IMR-90 (cell line): ENCODE measurements at places on chromosomes 2 and 18. TPM values are rescaled to one million over a fixed set of nuclear protein-coding genes. Genes with fewer than 3 reads are reported as not detected.

DNA sequence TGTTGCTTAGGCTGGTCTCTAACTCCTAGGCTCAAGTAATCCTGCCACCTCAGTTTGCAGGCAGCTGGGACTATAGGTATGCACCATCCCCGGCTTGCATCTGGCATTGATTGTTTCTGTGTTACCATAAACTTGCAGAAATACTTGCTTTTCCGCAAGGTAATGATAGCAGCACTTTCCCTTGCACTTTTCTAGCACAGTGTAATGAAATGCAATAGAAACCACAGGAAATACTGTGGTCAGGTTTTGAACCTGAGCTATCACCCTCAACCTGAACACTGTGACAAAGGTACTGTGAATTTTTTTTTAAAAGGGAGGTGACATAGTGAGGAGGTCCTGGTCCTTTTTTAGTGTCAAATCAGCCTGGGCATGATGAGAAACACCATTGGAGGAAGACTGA lies 38.3 kb downstream of the DHRS9 start:
- H3K4me3 ChIP-seq = no peak overlapping the region
- no peaks in the 10 kb centered on the region for H3K36me3 ChIP-seq
- H3K27me3 ChIP-seq = no peaks in the 10 kb centered on the region
- no peak for DNase-seq

DNA sequence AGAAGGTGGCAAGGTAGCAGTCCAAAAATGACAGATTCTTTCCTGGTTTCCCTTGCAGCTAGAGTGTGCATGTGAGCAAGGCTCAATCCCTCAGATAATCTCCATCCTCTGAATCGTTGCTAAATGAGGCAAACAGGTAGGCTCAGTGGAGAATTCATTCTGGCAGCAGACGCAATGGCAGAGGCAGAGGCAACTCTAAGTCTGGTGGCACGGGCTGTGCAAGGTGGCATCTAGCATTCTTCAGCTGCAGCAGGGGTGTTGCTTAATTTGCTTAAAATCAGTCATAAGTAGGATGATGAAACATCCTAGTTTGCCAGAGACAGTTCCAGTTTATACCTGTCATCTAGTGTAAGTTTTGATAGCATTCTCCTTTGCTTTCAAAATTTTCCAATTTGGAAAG lies 391.1 kb upstream of the MEX3C start:
- no peaks in the 10 kb centered on the region for H3K27me3 ChIP-seq
- H3K27ac ChIP-seq = no peak overlapping the region
- no peak for DNase-seq
- H3K36me3 ChIP-seq = no peaks in the 10 kb centered on the region
- no peaks in the 10 kb centered on the region for H3K4me1 ChIP-seq

DNA sequence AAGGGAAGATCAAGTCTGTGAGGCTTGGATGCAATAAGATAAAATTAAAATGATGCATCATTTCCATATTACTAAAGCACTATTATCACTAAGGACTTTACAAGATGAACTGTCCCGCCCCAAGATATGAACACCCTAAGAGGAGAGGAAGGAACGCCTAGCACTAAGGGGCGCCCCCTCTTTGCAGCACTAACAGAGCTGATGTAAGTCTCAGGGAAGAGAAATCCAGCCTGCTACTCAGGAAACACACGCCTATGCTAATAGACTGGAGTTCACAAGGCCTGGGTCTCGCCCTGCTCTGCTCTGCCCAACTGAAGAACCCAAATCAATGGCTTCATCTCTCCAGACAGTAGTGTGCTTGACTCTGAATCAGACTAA lies 6.1 kb downstream of the INO80C start:
- no peaks in the 10 kb centered on the region for H3K27me3 ChIP-seq
- H3K27ac ChIP-seq = no peak overlapping the region
- no peaks in the 10 kb centered on the region for H3K36me3 ChIP-seq
- H3K4me1 ChIP-seq = peaks cover 3% of the 10 kb centered on the region; the same call in 1 of the 2 replicates

GRCh38 chr2:142200062-142200461 lies 69.2 kb upstream of the LRP1B start:
- H3K27ac ChIP-seq = no peak overlapping the region
- H3K4me3 ChIP-seq = no peak overlapping the region
- DNase-seq = no peak

DNA sequence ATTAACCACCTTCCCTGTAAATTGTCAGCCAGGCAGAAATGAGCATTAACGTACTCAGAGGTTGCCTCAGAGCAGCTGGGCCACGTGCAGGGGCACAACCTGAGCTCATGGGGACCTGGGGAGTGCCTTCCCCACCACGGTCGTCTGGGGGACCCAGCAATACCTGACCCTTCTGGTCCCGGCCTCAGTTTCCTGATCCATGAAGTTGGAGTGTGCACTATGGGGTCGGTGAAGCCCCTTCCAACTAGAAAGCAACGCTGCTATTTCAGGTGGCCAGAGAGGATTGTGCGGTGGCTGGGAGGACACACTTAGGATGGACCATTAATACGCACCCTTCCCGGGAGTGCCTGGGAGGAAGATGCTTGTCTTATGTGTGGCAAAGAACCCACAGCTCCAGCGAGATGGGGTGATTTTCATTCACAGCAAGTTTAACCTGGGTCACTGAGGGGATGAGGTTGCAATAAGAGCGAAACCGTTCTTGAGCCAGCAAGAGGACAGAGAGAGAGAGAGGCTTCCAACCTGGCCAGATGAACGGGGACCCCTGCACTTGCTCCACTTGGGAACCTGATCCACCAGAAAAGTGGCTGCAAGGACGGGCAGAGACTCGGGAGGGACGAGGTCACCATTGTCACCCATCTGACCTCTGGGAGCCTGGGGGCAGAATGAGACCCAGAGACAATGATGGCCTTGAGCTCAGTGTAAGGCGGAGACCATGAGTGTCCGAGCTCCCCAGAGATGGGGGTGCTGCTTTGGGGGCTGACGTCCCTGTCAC lies 36.2 kb downstream of the NGEF start:
- no peaks in the 10 kb centered on the region for H3K36me3 ChIP-seq
- peaks cover 24% of the 10 kb centered on the region for H3K27me3 ChIP-seq

- no peaks in the 10 kb centered on the region for H3K27me3 ChIP-seq
- no peak for DNase-seq
- H3K4me1 ChIP-seq = no peaks in the 10 kb centered on the region
- no peak overlapping the region for H3K4me3 ChIP-seq
- no peaks in the 10 kb centered on the region for H3K36me3 ChIP-seq
Observed at GRCh38 chr2:214560618-214561190, 149.8 kb downstream of the VWC2L start.

EML4 gene
- total RNA-seq = 73.7 and 85.8 TPM in 2 replicates

TRABD2A gene
- total RNA-seq = 19.7 and 20.3 TPM in 2 replicates

DNA sequence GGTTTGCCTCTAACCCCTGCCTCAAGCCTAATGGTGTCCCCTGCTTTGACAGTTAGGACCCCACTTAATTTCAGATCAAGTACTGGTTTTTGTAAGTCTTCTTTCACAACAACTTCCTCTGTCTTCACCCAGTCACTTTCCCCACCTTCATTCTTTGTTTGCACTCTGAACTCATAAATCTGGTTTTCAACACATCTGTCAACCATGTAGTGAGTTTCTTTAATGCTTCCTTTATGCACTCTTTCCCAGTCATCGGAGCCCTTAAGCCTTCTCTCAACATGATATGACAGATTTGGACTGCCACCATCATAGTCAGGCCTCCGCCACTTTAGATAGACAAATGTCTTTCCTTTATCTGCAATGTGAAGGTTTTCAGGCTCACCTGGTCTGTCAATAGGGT lies 109.1 kb downstream of the PLEKHA3 start:
- DNase-seq = no peak
- no peaks in the 10 kb centered on the region for H3K27me3 ChIP-seq
- no peak overlapping the region for H3K27ac ChIP-seq
- no peak overlapping the region for H3K4me3 ChIP-seq

TMEM17 gene
- 1.3 and 2.2 TPM in 2 replicates for total RNA-seq

- no peak overlapping the region for H3K4me3 ChIP-seq
- no peak overlapping the region for H3K27ac ChIP-seq
- DNase-seq = no peak
- H3K36me3 ChIP-seq = peaks cover 19% of the 10 kb centered on the region
- H3K27me3 ChIP-seq = no peaks in the 10 kb centered on the region
- no peaks in the 10 kb centered on the region for H3K4me1 ChIP-seq
Observed at GRCh38 chr18:79897940-79898625, 53.4 kb downstream of the SLC66A2 start.

DNA sequence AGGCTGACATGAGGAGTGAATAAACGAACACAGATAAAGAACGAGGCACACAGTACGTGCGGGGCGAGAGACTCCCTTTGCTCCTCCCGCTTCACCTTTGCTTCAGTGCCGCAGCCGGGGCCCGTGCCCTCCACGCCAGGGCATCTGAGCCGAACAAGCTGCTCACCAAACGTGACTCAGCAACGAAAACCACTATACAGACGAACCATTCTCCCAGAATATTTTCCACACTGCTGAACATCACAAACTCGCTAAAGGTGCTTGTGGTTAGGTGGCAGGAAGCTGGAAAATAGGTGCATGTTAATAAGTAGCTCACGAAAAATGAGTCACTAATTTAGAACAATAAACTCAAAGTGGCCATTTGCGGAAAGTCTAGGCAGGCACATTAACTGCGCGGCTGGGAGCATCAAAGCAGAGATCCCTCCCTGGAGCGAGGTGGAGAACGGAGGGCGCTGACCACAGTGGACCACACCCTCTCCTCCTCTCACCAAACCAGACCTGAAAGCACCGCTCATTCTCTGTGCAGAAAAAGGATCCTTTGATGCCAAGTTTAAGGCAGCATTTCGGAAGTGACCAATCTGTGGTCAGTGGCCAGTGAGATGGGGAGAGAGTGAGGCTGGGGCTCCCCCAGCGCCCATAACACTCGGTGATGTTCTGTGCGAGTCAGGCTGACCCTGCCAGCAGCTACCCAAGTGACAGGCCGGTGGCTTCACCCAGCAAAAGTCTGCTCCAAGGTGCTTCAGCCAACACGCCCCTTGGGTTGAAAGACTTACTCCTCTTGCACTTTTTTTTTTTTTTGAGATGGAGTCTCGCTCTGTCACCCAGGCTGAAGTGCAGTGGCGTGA lies 153.2 kb downstream of the HDAC4 start:
- no peaks in the 10 kb centered on the region for H3K36me3 ChIP-seq
- H3K27me3 ChIP-seq = no peaks in the 10 kb centered on the region
- no peak for DNase-seq
- H3K27ac ChIP-seq = no peak overlapping the region; the same call in 1 of the 2 replicates
- H3K4me3 ChIP-seq = no peak overlapping the region

IL37 gene
- total RNA-seq = not detected in 2 replicates

DNA sequence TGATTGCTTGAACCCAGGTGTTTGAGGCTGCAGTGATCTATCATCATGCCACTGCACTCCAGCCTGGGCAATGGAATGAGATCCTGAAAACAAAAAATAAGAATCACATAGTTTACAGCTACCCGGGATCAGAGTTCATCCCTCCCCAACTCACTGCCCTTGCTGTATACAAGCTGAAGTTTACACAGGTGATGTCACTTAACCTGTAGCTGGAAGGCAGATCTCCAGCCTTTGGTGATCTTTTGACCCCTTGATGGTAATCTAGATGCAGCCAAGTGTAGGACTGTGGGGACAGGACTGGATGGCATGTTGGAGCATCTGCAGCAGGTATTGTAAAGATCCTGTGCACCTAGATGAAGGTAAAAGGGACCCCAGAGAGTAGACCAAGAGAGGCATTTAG lies 66.7 kb upstream of the SLC14A2 start:
- H3K4me1 ChIP-seq = no peaks in the 10 kb centered on the region; the same call in 1 of the 2 replicates
- no peak overlapping the region for H3K27ac ChIP-seq
- no peaks in the 10 kb centered on the region for H3K36me3 ChIP-seq

DNA sequence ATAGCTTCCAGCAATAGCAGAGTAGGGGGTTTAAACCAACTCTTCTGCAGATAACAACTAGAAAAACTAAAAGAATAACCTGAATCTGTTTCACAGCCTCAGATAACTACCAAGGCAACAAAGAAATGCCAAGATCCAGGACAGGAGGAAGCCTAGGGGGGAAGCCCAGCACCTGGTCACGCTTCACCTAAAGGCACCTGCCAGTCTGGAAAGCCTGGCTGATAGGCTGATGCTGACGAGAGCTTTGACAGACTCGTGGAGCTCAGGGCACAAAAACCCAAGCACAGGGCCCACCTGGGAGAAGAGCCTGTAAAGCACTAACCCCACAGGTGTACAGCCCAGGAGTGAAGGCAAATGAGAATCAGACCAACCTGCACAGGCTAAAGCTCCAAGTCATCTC lies 22.6 kb downstream of the EIPR1 start:
- H3K4me1 ChIP-seq = no peaks in the 10 kb centered on the region
- no peaks in the 10 kb centered on the region for H3K27me3 ChIP-seq

DNA sequence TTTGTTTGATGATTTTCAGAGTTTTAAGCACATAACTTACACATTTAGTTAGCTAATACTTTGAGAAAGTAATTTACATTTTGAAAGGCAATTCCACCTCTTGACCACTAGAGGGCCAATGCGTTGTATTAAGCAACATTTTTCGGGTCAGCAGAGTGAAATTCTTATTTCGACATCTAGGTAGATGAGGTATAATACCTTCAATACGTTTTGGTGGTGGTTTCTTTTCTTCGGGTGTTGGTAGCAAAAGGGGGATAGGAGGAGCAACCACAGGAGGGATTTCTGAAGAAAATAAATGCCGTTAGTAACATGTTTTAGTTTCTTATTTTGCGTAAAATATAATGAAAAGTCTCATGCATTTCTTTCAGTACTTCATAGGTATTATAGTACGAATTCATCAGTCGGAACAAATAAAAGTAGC lies 106.3 kb downstream of the TTN start:
- no peaks in the 10 kb centered on the region for H3K4me1 ChIP-seq
- H3K36me3 ChIP-seq = no peaks in the 10 kb centered on the region
- no peak overlapping the region for H3K4me3 ChIP-seq
- H3K27me3 ChIP-seq = no peaks in the 10 kb centered on the region; the same call in 1 of the 2 replicates
- H3K27ac ChIP-seq = no peak overlapping the region

- no peak for DNase-seq
- no peak overlapping the region for H3K4me3 ChIP-seq
- H3K36me3 ChIP-seq = no peaks in the 10 kb centered on the region
- peaks cover 13% of the 10 kb centered on the region for H3K27me3 ChIP-seq
Observed at GRCh38 chr2:235418918-235419317, 74.9 kb upstream of the AGAP1 start.
